ENCODE measurements at places on chromosomes 12 and 14.

DNA sequence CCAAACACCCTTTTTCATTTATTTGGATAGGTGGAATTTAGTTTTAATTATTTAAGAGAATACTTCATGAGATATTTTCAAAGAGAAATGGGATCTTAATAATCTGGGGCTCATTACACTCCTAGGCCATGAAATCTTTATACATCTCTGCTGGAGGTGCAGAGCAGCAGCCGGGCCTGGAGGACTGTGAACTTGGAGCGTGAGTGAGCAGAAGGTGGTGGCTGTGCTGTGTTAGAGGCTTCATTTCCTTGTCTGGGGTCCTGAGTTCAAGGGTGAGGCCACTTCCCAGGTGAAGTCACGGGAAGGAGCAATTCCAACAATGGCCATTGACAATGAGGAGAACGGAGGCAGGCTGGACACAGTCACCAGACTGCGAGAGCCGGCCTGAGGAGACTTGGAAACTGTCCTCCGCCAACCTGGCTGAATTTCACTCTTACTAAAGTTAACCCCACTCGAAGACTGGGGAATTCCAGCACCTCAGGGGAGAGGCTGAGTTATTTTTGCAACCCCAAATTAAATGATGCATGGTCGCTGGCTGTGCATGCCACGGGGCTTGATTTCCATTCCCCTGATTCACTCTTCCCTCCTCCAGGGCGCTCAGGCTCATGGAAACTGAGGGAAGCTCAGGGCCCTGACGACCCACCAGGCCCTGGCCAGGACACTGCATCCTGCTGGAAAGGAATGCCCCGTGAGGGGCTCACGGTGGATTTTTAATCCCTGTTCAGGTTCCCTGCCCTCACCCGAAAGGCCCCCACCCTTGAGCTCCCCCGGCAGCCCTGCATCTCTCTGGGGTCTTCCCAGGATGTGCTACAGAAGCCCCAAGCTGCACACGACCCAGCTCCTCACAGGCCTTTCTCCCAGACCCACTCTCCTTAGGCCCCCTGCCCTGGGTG is 22.6 kb upstream of the TRAF3 start:
- DNase-seq: no peak

DNA sequence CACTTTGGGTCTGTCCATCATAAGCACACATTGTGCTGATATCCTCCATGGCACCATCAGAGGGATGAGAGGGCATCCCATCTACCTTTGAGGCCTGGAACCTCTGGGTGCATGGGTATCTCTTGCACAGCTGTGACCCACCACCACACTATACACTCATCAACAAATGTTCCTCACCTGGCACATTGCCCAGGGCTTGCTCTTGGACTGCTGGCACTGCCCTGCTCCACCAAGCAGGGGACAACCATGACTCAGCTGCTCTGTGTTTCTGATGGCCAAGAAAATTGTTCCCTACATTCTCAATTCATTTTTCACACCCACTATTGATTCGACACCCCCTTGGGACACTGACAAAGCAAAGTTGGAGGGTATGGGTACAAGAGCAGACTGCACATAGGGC is 155.5 kb downstream of the PTPRO start:
- no peak for DNase-seq

DNA sequence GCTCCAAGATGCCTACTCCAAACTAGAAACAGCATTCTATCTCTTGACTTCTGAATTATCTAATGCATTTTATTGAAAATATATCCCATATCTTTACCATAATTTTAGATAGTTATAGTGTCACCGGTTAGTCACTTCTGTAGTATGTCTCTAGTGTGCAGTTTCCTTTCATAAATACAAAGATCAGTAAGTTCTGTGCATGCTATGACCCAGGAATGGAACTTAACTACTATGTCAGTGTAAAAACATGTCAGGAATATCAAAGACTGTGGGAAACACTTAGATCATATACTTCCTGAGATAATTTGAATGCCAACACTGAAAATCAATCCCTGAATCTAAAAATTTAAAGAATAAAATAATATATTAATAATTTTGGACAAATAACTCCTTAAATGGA is 237.6 kb downstream of the ATXN7L3B start:
- no peak for DNase-seq

- no peak for DNase-seq
Observed at GRCh38 chr12:12995088-12995487, 5.0 kb downstream of the HEBP1 start.

DNA sequence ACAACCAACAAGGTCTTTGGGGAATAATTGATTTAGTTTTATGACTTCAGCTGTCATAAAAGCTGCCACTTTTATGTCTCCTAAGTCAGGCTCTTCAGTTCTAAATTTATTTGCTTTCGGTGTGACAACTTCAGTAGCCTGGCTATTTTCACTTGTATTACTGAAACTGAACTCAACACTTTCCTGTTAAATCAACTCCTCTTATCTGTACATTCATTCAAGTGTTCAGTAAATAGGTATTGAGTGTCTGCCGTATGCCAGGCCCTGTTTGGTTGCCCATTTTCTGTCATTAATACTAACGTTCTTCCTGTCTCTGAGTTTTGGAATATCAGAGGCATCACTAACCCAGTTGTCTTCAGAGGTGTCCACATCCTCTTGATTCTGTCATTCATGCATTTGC is 7.5 kb downstream of the UTP20 start:
- DNase-seq: no peak

DNA sequence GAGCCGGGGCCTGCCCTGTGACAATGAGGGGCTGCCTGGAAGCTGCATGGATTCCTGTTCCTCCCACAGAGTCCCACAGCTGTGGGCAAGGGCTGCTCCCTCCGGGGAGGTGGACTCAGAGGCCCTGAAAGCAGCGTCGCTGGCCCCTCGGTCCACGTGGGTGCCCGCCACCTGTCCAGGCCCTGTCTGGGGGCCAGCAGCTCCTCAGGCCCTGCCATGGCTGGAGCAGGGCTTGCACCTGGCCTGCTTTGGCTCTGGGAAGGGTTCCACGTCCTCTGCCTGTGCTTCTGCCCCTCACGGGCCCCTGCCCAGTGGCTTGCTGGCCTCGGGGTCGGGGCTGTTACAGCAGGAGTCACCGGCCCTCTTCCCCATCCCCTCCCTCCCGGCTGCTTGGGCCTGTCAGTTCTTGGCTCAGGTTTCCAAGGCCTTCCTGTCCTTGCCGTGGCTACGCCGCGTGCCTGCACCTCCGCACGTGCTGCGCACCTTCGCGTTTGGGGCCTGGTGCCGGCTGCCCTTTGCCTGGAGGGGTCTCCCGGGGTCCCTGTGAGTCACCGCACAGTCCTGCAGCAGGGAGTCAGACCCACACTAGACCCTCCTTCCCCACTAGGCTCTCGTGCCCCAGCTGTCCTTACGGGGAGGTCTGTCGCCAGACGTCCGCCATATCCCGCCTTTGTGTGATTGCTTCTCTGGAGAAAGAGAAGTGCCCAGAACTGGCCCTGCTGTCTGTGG is 5.8 kb downstream of the FBRSL1 start:
- DNase-seq: no peak

- DNase-seq: no peak
Observed at GRCh38 chr14:89856871-89857345, 97.6 kb downstream of the EFCAB11 start.

DNA sequence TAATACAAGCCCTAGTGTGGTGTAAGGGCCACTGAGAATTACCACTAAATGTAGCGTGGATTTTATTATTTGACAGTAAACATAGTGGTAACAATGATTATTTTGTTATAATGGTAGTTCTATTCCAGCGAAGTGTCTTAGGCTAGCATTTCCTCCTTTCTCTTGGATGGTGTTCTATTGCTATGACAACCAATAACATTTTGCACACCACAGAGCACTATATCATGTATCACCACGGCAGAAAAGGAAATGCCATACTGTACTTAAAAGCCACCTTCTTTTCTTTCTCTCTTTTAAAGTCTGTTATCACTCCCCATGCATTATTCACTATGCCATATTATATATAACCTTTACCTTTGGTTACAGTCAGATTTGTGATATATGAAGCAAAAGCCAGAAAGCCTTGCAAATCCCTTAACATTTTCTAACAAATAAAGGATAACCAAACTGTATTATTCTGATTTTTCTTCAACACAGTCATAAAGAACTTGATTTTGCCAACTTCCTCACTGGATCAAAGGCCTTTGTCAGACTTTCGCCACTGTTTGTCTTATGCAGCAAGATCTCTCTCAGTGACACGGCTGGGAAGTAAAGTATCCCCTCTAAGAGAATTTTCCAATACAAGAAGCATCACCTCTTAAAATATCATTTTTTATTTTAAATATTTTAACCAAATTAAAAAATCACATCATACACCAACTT is 195.8 kb downstream of the FOXN3 start:
- no peak for DNase-seq

GRCh38 chr12:87828382-87828973 is 200.7 kb downstream of the C12orf50 start:
- DNase-seq: no peak

DNA sequence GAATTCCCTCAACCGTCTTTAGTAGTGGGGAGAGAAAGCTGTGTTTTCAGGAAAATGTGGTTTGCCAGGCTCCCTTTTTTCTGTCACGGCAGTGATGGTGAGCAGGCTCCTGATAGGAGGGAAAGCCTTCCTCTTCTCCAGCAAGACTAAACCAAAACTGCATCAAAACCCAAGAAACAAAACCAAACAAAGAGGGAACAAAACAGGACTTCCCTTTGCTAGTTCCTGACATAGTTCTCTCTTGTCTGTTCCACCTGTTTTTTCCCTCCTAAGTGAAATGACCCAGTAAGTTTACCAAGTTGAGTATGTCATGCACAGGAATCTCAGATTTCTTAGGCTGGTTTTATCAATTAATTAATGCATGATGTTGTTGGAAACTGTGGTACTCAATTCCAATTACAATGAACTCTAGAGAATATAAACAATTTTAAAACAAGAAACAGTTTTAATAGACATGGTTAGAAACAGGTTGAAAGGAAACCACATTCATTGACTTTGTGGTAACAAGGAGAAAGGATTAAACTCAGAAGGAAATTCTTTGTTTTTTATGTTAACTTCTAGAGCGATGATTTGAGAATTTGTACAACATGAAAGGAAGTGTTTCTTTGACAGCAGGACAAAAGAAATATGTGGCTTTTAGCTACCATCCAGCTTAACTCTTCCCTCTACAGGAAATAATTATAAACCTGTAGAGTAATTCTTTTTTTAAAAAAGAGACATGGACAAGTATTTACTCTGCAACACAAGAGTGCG is 23.0 kb upstream of the CSRP2 start:
- DNase-seq: no peak

DNA sequence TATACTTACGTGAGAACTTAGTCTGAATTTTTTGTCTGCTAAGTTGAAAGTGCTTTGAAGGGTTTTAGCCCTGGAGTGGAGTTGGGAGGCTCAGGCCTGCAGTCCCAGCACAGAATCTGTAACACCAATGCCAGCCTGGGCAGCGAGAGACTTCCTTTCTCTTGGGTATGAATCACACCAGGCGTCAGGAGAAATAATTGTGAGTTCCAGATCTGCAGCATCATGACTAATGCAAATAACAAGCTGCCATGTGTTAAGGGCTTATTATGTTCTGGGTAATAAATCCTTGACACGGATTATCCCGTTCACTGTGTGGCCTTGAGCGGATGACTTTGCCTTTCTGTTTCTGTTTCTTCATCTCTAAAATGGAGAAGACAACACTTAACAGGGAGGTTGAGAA is 70.6 kb downstream of the B4GALNT3 start:
- DNase-seq: no peak

DNA sequence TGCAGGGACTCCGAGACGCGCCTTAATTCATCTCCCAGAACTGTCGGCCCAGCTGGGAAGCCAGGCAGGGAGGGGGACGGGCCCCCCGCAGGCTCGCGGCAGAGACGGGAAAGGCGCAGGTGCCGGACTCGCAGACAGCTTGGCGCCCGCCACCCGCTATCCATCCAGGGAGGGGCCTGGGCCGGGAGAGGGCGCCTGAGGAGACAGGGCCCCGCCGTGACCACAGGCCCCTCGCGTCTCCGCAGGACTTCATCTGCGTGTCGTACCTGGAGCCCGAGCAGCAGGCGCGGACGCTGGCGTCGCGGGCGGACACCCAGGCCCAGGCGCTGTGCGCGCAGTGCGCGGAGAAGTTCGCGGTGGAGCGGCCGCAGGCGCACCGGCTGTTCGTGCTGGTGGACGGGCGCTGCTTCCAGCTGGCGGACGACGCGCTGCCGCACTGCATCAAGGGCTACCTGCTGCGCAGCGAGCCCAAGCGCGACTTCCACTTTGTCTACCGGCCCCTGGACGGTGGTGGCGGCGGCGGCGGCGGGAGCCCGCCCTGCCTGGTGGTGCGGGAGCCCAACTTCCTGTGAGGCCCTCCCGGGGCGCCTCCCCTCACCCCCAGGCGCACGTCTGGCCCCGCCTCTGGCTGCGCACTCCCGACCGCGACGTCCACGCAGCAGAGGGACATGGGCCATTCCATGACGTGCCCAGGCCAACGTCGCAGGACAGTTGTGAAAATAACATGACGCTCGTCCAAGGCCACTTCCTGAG is 60.6 kb downstream of the LGMN start:
- no peak for DNase-seq

DNA sequence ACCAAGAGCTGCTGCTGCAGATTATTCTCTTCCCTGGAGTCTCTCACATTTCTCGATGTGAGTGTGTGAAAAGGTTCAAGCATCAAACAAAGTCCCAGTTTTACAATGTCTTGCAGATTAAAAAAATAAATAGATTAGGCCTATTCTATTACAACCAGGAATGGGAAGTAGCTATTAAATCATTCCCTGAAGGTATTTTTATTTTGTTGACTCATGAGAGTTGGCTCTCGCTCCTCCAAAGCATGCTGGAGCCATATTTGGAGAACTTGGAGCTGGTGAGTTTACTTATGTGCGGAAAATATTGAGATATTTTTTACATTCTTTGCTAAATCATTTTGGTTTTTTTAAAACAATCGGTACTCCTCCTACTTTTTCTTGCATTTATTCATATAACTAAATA is 572.3 kb downstream of the ETNK1 start:
- no peak for DNase-seq

DNA sequence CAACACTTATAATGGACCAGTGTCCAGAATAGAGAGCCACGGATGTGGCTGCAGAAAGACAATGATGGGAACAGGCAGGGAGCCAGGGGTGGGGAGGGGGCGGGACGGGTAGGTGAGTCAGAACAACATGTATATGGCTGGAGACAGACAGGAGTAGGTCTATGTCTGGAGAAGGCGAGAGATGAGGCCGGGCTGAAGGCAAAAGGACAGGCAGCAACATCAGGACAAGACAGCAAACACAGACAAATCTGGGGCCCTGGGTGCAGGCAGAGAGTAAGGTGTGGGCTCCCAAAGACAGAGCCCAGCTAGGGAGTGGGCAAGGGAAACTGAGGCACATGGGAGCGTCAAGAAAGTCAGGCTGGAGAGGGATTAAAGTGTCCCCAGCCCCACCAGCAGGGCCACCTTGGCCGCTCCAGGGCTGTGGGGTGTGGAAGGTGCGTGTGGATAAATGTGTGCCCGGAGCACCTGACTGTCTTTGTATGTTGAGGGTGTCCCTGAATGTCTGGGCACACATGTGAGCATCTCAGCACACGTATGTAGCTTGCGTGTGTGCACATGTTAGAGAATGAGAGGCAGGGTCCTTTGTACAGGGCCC is 44.1 kb downstream of the FAM222A start:
- no peak for DNase-seq

DNA sequence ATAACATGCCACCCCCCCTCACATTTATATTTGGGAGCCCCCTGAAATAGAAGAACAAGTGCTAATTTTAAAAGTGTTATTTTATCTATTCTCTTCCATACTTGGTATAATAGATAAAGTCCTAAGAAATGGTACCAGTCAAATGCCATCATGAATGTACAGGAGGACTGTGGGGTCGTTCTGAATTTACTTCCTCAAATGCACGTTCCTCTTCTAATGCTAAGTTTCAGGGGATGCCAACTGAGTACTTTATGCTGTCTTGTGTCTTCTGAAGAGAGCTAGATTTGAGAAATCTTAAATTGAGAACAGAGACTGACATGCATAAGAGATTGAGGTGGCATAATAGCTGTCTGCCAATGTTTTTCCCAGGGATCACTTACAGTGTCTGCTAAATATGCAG is 59.0 kb downstream of the CFAP54 start:
- DNase-seq: no peak
